ENCODE measurements at places on chromosomes 13 and 19.

DNA sequence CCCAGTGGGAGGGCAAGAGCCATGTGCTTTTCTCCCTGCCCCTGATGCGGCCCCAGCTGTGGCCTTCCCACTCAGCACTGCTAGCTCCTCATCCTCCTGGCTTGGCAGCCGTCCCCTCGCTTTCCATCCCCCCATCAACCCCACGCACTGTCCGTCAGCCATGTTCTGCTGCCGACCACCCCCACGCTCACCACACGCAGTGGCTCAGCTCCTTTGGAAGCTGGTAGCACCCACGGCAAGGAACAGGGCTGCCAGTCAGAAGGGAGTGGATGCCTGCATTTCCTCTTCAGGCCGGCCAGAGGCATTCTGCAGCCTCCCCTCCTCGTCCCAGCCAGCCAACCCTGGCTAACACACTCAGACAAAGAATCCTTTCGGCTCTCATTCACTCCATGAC, 6.3 kb downstream of the CALM3 start:
- DNase-seq, result no peak

GRCh38 chr19:51075998-51076397, 6.7 kb downstream of the KLK14 start:
- no peak for DNase-seq

GRCh38 chr13:104411141-104411765, 1345.0 kb upstream of the SLC10A2 start:
- no peak for DNase-seq

GRCh38 chr13:107457686-107458085, 757.6 kb downstream of the LIG4 start:
- no peak for DNase-seq

DNA sequence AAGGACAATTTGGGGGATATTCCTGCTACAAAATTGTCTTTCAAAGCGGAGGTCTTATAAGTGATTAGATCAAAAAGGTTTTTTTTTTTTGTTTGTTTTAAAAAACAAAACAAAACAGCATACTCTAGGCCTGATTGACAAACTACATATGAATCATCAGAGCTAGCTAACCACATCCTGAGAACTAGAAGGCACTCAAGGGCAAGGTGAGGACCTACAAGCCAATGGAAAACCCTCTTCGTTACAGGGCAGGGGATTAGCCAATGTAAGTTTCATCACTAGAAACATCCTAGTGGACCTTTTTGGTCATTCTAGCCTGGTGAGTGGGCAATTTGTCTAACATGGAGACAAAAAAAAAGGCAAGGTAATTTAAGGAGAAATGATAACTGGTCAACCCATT, 428.6 kb downstream of the RFC3 start:
- no peak for DNase-seq

GRCh38 chr13:33441015-33441414, 155.5 kb upstream of the STARD13 start:
- no peak for DNase-seq

DNA sequence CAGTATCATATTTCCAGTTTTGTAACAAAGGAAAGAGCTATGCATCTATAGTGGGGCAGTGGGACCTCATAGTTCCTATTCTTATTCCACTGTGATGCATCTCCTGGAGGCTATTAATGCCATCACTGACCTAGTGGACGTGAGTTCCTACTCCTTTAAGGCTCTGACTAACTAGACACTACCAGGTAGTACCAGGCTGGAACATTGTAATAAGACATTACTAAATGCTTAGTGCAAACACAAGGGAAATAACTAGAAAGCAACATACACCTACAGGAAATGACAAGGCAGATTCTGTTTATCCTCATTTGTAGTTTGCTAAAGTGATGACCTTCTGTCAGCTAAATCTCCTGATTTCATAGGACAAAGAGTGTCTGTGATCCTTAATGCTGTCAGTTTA, 192.5 kb downstream of the POSTN start:
- DNase-seq, result no peak

DNA sequence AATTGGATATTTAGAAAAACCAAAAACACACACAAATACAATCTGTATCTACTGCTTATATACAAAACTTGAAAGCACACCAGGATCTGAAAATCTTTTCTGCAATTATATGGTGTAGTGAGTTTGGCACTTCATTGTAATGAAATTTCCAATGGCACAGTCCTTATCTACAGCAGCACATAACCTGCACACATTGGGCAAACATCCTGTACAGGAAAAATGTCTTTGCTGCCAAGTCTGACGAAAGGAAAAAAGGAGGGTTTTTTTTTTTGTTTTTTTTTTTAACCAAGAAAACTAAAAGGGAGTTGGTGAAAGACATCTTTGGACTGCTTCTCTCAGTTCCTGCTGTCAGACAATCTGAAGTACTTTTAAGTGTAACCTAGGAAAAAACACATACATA, 107.8 kb downstream of the FOXO1 start:
- no peak for DNase-seq

DNA sequence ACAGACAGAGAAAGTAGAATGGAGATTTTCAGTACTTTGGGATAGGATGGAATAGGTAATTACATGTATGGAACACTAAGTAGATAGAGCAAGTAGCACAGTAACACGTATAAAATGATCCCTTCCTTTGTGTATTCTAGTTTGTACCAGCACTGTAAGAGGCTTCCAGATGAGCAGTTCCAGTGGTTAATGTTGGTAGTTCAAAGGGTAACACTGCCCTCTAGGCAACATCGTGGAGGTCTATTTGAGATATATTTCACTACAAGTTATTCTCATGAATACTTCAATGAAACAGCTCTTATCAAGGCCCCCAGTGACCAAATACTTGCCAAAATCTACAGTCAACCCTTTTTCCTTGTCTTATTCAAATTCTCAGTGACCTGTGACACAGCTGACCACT, 13.5 kb upstream of the ZNF563 start:
- DNase-seq, result no peak

DNA sequence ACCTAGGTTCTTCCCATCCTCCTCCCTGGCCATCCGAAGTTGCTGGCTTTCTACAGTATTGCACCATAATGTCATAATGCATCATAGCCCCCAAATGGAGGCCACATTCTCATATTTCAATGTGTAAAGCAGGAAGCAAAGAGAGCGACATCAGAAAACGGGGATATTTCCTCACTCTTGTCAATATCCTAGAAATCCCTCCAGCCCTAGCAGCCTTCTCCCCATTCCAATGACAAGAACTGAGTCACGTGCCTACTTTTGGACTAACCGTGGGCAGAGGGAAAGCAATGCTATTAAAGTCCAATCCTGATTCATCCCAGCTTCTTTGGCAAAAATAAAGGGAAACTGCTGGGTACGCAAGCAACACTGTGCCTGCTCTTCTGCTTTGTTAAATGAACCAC, 4.3 kb upstream of the RAP2A start:
- no peak for DNase-seq

DNA sequence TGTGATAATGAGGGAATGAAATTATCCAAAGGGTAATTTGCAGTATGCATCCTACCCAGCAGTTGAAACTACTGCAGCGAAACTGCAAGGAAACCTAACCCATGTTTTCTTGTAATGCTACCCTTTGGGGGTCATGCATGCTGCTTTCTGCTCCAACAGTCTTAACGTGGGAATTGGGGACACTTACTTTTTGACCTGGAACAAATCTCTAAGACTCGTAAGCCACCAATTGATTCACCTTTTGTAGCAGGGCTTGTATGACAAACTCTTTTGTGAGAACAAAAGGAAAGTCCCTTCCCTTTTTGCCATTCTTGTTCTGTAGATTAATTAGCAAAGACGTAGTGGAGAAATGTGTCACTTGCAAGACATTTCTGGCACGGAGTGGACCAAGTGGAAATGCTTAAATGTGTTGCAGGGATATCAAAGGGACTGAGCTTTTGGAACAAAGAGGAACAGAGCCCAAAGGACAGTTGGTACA, 27.4 kb downstream of the LRCH1 start:
- no peak for DNase-seq

- DNase-seq, result peak; percentile 63
These were observed 31.7 kb downstream of the IER2 start for GRCh38 chr19:13181747-13182388.

DNA sequence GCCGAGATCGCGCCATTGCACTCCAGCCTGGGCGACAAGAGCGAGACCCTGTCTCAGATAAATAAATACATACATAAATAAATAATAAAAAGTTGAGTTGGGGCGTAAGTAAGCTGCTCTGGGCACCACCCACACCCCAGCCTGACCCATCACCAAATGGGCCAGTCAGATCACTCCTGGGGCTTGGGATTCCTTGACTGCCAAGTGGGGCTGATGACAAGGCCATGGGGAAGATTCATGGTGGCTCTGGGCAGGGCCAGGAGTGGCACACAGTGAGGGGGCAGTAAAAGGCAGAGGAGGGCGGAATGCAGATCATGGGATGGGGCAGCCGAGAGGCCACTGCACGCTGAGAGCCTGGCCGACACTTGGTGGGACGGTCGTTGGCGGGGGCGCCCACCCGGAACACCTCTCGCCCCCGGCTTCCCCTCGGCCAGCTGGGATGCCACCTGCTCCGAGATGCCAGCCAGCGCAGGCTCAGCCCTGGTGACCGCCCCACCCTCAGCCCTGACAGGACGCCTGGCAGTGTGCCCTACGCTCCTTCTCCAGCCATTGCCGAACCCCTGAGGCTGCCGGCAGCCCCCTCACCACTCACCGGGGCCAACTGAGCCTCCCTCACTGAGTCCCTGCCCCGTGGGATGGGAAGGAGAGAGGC, 10.9 kb downstream of the ZNF653 start:
- DNase-seq, result no peak

GRCh38 chr19:31511098-31511497, 161.9 kb upstream of the TSHZ3 start:
- no peak for DNase-seq

DNA sequence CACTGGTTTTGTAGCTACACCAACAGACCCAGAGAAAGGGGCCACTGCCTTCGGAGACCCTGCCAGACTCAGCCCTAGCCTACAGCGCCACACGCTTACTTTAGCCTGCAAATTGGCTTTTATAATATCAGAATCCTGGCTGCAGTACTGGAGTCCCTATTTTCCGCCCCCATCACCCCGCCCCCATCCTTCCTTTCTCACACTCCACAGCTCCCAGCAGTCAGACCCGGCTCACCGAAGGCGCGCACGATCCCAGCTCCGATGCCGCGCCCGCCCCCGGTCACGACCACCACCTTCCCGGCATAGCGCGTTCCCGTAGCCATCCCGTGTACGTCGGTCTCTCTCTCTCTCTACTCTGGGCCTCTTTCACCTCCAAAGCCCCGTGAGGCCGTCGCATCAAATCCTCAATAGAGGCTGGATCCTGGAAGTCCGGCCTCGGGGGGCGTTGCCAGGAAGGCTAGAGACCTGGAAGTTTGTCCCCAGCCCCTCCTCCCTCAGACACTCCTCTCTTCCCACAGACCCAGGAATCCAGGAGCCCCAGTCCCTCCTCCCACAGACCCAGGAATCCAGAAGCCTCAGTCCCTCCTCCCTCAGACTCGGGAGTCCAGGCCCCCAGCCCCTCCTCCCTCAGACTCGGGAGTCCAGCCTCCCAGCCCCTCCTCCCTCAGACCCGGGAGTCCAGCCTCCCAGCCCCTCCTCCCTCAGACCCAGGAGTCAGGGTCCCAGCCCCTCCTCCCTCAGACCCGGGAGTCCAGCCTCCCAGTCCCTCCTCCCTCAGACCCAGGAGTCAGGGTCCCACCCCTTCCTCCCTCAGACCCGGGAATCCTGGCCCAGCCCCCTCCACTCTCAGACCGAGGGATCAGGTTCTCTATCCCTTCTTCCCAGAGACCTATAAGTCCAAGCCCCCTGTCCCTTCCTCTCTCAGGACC, at the start of gene HSD17B14:
Gene HSD17B14 (minus strand): TSS at position 403 of the 929 bp plus-strand sequence. CDS start 80 bp downstream, at position 323.
- DNase-seq, result peak; percentile 18

DNA sequence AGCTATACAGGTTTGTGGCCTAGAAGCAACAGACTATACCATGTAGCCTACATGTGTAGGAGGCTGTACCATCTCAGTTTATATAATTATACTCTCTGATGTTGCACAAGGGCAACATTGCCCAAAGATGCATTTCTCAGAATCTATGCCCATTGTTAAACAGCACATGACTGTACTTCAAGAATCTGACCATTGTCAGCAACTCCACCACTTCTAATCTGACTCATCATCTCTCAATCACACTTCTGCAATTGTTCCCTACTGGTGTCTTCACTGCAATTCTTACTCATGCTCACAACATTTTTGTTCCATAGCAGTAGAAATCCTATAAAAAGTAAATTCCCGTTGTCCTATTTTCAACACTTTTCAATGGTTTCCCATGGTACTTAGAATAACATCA, 63.9 kb upstream of the ATXN8OS start:
- no peak for DNase-seq

GRCh38 chr19:51460164-51460992, 2.1 kb upstream of the SIGLEC8 start:
- DNase-seq, result no peak

DNA sequence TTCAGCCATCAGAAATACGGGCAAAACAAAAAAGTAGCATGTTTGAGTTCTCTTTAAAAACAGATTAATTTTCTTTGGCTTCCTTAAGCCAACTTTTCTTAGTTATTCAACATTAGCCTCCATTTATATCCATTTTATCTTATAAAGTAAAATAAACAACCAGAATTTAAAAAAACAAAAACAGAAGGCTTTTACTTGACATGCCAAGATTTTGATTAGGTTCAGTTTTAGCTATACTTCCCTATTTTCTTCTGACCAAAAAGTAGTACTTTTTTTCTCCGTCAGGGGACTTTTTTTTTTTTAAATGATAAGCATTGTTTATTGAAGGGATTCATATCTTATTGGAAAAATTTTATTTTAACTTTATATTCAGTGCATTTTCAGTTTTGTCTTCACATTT, 18.1 kb downstream of the RNASEH2B start:
- DNase-seq, result no peak

DNA sequence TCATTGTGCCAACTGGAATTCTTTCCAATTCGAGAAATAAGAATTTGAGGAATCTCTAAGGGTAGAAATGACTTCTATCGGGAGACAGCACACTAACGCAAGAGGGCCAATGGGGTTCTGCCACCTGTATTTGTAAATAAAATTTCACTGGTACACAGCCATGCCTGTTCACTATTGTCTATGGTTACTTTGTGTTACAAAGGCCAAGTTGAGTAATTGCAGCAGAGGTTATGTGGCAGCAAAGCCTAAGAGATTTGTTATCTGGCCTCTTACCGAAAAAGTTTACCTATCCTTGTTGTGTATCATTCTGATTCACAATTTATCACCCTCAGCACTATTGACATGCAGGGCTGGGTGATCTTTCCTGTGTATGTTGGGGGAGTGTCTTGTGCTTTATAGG, 278.0 kb downstream of the KLF5 start:
- DNase-seq, result no peak

DNA sequence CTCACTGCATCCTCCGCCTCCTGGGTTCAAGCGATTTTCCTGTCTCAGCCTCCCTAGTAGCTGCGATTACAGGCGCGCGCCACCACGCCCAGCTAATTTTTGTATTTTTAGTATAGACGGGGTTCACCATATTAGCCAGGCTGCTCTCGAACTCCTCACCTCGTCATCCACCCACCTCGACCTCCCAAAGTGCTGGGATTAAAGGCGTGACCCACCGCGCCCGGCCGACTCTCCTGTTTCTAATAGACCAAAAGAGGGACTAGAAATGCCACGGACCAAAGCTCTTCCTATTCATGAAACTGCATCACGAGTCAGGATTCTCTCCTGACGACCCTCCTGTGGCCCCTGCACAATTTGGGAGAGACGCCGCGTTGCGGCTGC, 563 bp downstream of the ZNF43 start:
- DNase-seq, result peak; percentile 21

All from activated naive CD8-positive, alpha-beta T cell treated with anti-CD3 and anti-CD28 coated beads, Interleukin-2, amount 50 U/mL, for 24 hours (primary cell).